M059J (cell line): ENCODE measurements at places on chromosomes 2 and 18. TPM values are rescaled to one million over a fixed set of nuclear protein-coding genes. Genes with fewer than 3 reads are reported as not detected.

- no peak for DNase-seq
These were observed 1317.4 kb upstream of the CDH2 start for GRCh38 chr18:29494371-29494770.

DNA sequence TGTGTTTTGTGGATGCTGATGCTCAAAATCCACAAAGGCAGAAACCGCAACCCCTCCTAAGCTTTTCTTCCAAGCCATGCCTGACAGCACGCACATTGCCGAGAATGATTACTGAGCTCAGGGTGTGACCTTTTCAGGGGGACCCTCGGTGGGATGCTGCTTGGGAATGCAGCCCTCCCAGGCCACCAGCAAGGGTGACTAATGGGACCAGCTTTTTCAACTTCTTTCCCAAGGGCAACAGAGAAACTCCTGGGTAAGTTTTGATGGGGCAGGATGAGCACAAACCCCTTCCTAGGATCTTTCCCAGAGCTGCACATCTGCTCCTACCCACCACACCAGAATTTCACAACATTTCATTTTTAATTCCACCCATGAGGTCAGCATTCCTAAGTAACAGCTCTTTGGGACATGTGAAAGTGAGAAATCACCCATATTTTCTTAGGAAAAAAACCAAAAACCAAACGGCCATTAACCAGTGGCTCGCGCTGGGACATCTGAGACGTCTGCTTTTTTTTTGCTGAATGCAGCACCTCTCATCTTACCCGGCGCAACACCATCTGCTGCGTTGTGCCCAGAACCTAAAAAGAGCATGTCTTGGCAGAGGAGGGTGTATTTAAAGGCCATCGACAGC lies 119.0 kb downstream of the ARL4C start:
- peak; percentile 31 for DNase-seq

The ALK gene
- total RNA-seq = 0.37 TPM in 1 of 2 replicates, not detected in the other

The TEKT4 gene
- not detected in 2 replicates for total RNA-seq
